Adrenal gland (tissue), 19 donors: ENCODE measurements at places on chromosomes 5 and 9. TPM values are rescaled to one million over a fixed set of nuclear protein-coding genes. Genes with fewer than 3 reads are reported as not detected.

DNA sequence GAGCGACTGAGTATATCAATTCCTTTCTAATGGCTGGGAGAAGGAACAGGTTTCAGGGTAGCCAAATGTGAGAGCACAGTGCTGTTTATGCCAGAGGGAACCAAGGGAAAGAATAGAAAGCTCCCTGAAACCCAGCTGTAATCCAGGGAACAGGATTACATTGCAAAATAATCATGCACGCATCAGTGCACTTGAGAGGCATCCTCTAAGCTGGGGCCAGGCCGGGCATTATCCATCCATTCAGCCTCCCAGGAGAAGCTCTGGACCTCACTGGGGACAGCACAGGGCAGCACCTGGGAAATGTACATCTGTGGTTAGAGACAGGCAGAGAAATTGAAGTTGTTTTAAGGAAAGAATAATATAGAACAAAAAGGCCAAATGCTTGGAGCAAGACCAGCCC lies 72.7 kb downstream of the MTRR start:
- H3K27ac ChIP-seq: no peak overlapping the region
- DNase-seq: no peak
- no peak overlapping the region for H3K4me3 ChIP-seq
- H3K4me1 ChIP-seq: no peaks in the 10 kb centered on the region
- H3K27me3 ChIP-seq: no peaks in the 10 kb centered on the region

GRCh38 chr9:137634016-137634415 lies 15.2 kb downstream of the EHMT1 start:
- H3K4me1 ChIP-seq: peaks cover 36% of the 10 kb centered on the region
- DNase-seq: no peak
- H3K36me3 ChIP-seq: no peaks in the 10 kb centered on the region
- H3K4me3 ChIP-seq: no peak overlapping the region
- no peak overlapping the region for H3K27ac ChIP-seq

DNA sequence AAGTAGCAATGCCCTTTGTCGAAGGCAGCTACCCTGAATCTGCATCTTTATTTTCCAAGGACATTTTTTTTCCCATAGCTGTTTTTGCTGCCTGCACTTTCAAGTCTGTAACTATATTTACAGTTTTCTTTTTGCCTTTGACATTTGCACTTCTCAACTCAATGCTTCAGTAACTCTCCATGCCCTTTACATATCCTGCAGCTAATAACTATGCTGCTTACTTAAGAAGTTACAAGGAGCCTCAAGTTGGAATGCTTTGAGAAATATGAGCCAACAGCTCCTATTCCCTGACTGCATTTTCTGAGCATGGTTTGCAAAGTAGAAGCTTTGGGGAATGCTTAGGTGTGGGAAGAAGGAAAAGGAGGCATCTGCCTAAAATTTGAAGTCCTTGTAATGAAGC lies 194.8 kb upstream of the TRPC7 start:
- H3K27me3 ChIP-seq: no peaks in the 10 kb centered on the region
- no peak overlapping the region for H3K27ac ChIP-seq
- no peak overlapping the region for H3K4me3 ChIP-seq
- H3K4me1 ChIP-seq: no peaks in the 10 kb centered on the region
- no peak for DNase-seq
- no peaks in the 10 kb centered on the region for H3K36me3 ChIP-seq

DNA sequence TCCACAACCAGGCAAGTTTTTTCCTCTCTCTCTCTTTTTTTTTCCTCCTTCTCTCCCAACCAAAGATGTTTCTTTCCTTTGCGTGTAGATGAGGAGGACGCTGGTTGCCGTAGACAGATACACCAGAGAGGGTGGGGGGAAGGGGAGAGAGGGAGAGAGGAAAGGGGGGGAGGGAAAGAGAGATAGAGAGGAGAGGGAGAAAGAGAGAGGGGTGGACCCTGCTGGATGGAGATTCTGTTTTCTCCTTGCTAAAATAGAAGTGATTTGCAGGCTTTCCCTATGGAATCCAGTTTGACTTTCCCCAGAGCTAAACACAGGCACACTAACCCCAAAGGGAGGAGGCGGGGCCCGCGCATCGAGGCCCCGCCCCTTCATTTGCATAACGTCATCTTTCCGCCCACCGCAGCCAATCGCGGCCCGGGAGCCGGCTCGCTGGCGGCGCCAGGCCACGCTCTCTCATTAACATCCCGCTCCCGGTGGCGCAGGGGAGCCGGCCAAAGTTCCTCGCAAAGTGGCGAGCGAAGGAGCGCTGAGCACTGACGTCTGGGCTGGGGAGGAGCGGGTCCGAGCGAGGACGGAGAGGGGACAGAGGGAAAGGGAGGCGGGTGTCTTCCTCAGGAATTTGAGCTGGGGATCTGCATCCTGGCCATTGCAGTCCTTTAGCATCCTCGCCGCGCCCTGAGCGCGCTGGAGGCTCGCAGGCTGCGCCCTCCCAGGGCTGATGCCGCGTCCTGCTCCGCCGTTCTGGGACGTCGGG lies 487 bp upstream of the EBF1 start:
- DNase-seq: peak; percentile 90
- peaks cover 4% of the 10 kb centered on the region for H3K27me3 ChIP-seq
- peak overlapping the region; percentile 24 for H3K27ac ChIP-seq
- H3K4me1 ChIP-seq: no peaks in the 10 kb centered on the region
- peak overlapping the region; percentile 15 for H3K4me3 ChIP-seq

DNA sequence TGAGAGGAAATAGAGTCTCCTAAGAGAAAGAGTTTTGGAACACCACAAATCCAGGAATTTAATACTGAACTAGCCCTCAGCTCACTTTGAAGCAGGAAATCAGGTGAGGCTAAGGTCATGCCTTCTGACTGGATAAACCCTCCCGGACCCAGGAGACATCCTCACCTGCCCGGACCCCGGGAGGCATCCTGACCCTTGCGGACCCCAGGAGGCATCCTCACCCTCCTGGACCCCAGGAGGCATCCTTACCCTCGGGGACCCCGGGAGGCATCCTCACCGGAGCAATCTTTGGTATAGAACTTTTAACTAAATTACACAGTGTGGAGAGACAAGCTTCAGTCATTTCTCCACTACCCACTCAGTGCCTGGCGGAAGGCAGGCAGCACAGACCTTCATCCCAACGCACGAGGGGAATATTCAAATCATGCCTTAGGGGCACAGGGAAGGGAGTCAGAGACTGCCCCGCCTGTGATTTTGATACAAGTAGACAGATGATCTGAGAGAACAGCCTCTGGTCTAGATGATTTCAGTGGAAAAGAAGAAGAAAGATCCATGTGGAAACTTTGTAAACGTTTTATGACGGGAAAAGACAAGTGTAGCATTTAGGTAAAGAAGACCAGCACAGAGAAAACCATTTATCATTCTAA lies 21.3 kb downstream of the STXBP1 start:
- no peaks in the 10 kb centered on the region for H3K4me1 ChIP-seq
- no peak overlapping the region for H3K4me3 ChIP-seq
- H3K36me3 ChIP-seq: no peaks in the 10 kb centered on the region
- no peak overlapping the region for H3K27ac ChIP-seq
- H3K27me3 ChIP-seq: no peaks in the 10 kb centered on the region

GRCh38 chr5:72149742-72150141 lies 42.5 kb downstream of the MAP1B start:
- H3K4me3 ChIP-seq: no peak overlapping the region
- no peaks in the 10 kb centered on the region for H3K36me3 ChIP-seq
- H3K27me3 ChIP-seq: no peaks in the 10 kb centered on the region
- H3K4me1 ChIP-seq: peaks cover 31% of the 10 kb centered on the region
- DNase-seq: no peak

DNA sequence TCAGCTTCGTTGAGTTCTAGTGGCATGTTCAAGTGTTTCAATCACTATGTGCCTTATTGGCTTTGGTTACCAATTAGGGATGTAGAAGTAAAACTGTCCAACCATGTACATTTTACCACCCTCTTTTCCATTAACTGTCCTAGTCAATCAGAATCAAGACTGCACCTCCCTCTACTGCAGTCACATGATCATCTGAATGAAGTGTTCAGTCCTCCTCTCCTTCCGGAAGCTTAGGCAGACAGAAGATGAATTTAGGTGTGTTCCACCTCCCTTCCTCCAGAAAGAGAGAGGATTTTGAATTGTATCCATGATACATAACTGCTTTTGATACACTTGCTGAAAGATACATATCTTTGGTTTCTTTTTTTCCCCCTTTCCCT lies 133.7 kb downstream of the ERCC6L2 start:
- H3K4me1 ChIP-seq: no peaks in the 10 kb centered on the region
- peaks cover 12% of the 10 kb centered on the region for H3K36me3 ChIP-seq
- DNase-seq: no peak
- no peaks in the 10 kb centered on the region for H3K27me3 ChIP-seq
- no peak overlapping the region for H3K27ac ChIP-seq

- no peaks in the 10 kb centered on the region for H3K27me3 ChIP-seq
- no peak overlapping the region for H3K4me3 ChIP-seq
- H3K4me1 ChIP-seq: no peaks in the 10 kb centered on the region
- H3K36me3 ChIP-seq: no peaks in the 10 kb centered on the region
- no peak overlapping the region for H3K27ac ChIP-seq
Measured at GRCh38 chr5:146076455-146076854, 28.9 kb downstream of the PLAC8L1 start.

DNA sequence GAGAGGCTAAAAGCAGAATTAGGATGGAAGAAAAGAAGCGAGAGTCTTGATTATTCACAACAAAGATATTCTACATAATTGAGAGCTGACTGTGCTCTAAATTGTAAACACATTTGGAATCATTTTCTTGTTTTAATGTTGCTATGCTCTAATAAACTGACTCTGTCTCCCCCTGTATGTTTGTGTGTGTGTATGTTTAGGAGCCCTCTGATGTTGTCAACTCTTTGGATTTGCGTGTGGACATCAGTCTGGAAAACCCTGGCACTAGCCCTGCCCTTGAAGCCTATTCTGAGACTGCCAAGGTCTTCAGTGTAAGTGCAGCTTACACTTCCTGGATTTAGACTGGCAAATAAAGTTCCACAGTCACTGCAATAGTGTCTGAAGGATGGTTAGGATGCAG lies 37.8 kb downstream of the MOCS2 start:
- no peak overlapping the region for H3K27ac ChIP-seq
- H3K4me1 ChIP-seq: peaks cover 10% of the 10 kb centered on the region
- H3K4me3 ChIP-seq: no peak overlapping the region
- H3K36me3 ChIP-seq: peaks cover 28% of the 10 kb centered on the region
- DNase-seq: peak; percentile 39

GRCh38 chr5:113065626-113066025 lies 89.0 kb downstream of the DCP2 start:
- no peak overlapping the region for H3K4me3 ChIP-seq
- no peak overlapping the region for H3K27ac ChIP-seq
- H3K4me1 ChIP-seq: no peaks in the 10 kb centered on the region
- H3K27me3 ChIP-seq: no peaks in the 10 kb centered on the region
- no peak for DNase-seq
- no peaks in the 10 kb centered on the region for H3K36me3 ChIP-seq

DMRTA1 gene
- total RNA-seq: 2.0 TPM

MEIKIN gene
- total RNA-seq: not detected

WWC1 gene
- 0.13 TPM for total RNA-seq

EFCAB9 gene
- not detected for total RNA-seq

ATG12 gene
- 42.3 TPM for total RNA-seq

ZNF454 gene
- 1.6 TPM for total RNA-seq

PCDHB8 gene
- total RNA-seq: 0.36 TPM

SLC46A2 gene
- total RNA-seq: not detected
